ENCODE measurements at places on chromosomes 11 and 22.
A peak's percentile ranks its signal among the peaks of the same experiment; 100 is the strongest.

- DNase-seq, result no peak
These were observed 97.6 kb upstream of the B3GAT1 start for GRCh38 chr11:134509381-134510232.

DNA sequence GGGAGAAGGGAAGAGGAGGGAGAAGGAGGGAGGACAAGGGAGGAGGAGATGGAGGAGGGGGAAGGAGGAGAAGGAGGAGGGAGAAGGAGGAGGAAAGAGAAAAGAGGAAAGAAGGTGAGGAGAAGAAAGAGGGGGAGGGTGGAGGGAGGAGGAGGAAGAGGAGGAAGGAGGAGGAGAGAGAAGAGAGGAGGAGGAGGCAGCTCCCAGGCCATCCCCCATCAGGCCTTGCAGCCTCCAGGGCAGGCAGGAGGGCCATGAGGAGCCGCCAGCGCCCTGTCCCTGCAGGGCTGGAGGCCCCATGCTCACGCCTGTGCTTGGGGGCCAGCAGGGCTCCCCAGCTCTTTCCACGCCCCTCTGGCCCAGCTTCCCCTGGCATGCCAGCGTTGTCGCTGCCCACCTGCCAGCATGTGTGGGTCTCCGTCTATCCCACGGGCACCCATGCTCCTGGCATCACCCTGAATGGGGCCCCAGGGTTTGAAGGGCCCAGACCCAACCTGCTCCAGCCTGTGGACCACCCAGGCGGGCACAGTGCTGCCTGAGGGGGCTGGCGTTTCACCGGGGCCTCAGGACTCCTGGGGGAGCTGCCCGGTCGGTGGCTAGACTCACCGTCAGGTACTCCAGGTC, 5.2 kb downstream of the TSPAN32 start:
- DNase-seq, result no peak

- no peak for DNase-seq
These were observed 159.2 kb downstream of the MSANTD4 start for GRCh38 chr11:105862736-105863367.

GRCh38 chr11:12518606-12519385, 141.4 kb downstream of the PARVA start:
- no peak for DNase-seq

GRCh38 chr11:70156291-70157037, 46.6 kb upstream of the FADD start:
- DNase-seq, result no peak

DNA sequence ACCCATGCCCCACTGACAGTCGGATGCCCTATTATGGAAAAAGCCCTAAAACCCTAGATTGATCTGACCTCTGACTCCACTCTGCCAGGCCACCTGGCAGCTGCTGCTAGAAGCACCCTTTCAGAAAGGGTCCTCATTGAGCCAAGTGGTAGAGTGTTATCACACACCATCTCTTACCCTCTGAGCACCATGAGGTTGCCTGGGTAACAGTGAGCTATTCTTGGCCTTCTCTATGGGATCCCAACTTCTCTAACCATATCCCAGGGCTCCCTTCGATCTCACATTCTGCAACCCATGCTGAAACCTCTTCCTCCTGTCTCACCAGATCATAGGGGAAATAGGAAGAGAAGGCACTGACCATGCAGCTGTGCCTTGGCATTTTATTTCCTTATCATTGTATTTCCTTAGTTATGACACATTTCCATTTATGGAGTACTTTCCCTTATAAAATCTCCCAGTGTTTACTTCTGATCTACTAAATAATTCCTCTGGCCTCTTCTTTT, 52.7 kb downstream of the MPPED2 start:
- no peak for DNase-seq

DNA sequence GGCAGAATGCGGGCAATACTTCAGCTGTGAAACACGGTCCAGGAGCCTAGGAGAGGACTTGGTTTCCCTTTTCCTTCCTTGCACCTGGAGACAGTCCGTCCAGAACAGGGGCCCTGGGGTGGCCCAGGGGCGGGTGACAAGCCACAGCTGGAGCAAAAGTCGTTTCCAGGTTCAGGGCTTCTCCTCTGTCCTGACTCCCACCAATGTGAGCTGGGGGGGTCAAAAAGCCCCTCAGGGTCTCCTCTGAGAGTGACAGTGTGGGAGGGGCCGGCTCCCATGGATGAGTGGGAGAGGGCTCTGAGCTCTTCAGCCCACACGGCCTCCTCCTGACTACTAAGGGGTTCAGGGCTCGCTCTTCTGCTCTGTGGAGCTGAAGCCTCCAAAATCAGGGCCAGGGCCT, 20.1 kb upstream of the ARFGAP3 start:
- no peak for DNase-seq

- DNase-seq, result no peak
These were observed 59.6 kb upstream of the ADORA2A start for GRCh38 chr22:24367841-24368240.

- DNase-seq, result no peak
These were observed 48.6 kb downstream of the MORC2 start for GRCh38 chr22:30919973-30920372.

GRCh38 chr22:20238536-20238900, 29.6 kb downstream of the RTN4R start:
- DNase-seq, result no peak

DNA sequence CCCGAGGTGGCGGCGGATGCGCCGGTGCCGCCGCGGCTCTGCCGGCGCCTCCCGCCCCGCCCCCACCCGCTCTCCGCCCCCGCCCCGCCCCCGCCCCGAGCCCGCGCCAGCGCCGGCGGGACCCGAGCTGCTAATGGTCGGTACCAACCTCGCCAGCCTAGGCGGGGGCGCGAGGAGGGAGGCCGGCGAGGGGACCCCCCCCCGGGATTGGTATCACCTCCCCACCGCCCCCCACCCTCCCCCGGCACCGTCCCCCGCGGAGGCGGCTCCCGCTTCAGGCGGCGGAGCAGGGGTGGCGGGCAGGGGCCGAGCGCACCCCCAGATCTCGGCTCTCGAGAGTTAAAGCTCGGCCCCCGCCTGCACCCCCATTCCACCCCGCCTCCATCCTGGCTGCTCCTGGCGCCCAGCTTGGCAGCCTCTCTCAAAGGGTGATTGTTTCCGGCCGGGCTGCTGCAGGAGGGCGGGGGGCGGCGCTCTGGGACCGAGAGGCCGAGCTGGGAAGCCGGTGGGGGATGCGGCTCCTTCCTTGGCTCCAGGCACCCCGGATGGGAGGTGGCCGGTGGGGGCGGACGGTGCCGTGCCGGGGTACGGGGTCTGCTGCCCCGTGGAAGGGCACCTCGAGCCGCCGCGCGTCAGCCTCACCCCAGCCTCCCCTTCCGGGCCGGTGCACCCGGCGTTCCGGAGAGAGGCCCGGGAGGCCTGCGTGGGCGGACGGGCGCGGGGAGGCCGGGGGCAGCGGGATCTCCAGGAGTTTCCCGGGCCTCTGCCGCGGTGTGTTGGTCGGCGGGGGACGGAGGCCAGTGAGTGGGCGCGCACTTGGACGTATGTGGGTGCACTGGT, at the start of gene B3GAT1:
Gene B3GAT1 (minus strand): TSS at position 40 of the 840 bp plus-strand sequence. CDS start 24,583 bp downstream, outside the sequence.
- no peak for DNase-seq

DNA sequence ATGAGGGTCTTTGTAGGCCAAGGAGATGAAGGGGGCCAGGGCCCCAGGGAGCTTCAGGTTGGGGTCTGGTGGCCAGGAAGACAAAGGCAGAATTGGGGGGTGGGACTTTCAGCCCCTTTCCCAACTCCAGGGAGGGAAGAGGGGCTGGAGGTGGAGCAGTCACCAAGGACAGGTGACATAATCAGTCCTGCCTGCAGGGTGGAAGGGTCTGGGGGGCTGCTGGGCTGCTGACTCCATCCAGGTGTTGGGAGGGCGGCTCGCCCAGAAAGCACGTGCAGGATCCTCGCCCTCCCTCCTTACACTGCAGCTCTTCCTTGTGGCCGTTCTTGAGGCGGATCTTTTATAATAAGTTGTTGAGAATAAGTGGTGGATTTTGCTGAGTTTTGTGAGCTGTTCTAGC, 1491.1 kb downstream of the TBC1D22A start:
- no peak for DNase-seq

DNA sequence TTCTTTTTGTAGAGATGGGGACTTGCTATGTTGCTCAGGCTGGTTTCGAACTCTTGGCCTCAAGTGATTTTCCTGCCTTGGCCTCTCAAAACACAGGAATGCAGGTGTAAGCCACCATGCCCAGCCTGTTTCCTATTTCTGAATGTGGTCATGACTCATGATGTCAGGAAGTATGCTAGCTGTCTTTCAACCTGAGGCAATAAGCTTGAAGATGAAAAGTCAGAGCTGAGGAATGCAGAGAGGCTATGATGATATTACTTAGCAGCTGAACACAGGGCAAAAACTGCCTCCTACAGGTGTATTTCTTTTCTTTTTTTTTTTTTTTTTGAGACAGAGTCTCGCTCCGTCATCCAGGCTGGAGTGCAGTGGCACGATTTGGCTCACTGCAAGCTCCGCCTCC, 9.0 kb upstream of the NUCB2 start:
- no peak for DNase-seq

DNA sequence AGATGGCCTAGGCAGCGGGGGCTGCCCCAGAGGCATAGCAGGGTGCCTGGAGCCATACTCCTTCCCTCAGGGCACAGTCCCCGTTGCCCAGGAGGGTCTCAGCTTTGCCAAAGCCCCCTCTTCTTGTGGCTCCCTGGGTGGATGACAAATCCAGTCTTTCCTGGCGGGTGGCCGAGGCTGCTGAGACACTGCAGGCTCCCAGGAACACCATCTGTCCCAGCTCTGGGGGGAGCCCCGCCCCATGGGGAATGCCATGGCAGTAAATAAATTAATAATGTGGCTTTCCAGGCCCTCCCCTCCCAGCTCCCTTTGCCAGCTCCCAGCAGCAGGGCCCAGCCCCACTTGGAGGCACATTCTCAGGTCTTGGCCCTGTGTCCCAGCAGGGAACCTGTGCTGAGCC, 45.0 kb downstream of the PDE2A start:
- no peak for DNase-seq

DNA sequence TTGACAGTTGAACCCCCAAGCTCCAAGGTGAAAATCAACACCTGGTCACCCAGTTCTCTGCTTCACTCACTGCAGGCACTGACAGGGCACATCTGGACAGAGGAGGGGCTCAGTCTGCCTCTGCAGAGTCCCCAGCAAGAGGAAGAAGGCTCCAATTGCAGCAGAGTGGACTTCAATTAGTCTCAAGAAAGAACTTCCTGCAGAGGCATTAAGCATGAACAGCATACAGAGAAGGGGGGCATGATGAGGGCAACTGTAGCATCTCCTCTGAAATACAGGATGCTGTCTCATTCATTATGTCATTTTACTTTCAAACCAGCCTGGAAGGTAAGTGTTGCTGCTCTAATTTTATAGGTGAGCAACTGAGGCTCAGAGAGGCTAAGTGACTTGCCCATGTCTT, 11.1 kb downstream of the GDPD5 start:
- no peak for DNase-seq

GRCh38 chr11:1632053-1632714, 2.6 kb downstream of the KRTAP5-5 start:
- no peak for DNase-seq

- DNase-seq, result no peak
These were observed 7.6 kb downstream of the SLC39A13 start for GRCh38 chr11:47415949-47416472.

GRCh38 chr11:128914216-128915148, 23.3 kb downstream of the KCNJ5 start:
- DNase-seq, result no peak

- no peak for DNase-seq
These were observed 174.5 kb downstream of the EFCAB6 start for GRCh38 chr22:43637275-43638260.

DNA sequence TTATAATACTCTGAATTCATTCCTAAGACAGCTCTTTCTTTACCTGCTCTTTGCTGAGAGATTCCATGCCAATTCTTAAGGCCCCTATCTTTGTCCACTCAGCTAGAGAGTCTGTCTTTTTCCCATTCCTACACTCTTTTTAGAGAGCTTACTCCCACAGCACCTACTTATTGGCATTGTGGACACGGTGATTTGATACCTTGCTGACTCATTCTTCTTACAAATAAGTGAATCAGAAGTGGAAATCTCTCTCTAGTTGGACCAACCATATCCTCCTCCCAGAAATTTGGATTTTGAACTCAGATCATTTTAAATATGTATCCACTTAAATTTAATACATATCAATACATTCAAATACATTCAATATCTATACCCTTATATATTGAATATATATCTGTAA, 32.5 kb upstream of the OR6M1 start:
- DNase-seq, result no peak

GRCh38 chr22:17159504-17159951, 451 bp upstream of the HDHD5 start:
- peak; percentile 50 for DNase-seq

DNA sequence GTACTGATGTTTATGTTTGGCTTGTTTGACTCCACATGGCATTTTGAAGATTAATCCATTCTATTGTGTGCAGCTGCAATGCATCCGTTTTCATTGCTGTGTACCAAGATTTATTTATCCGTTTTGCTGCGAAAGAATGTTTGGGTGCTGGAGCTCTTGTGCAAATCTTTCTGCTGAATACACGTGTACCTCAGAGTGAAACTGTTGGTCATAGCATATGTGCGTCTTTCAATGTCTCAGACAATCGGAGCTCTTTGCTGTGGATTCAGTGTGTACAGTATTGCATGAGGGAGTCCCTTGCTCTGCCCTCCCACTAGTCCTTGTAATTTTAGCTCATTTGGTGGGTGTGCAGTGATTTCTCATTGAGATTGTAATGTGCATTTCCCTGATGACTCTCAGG, 545.4 kb downstream of the TBC1D22A start:
- DNase-seq, result no peak

GRCh38 chr22:49015459-49015858, 812.2 kb downstream of the BRD1 start:
- no peak for DNase-seq

DNA sequence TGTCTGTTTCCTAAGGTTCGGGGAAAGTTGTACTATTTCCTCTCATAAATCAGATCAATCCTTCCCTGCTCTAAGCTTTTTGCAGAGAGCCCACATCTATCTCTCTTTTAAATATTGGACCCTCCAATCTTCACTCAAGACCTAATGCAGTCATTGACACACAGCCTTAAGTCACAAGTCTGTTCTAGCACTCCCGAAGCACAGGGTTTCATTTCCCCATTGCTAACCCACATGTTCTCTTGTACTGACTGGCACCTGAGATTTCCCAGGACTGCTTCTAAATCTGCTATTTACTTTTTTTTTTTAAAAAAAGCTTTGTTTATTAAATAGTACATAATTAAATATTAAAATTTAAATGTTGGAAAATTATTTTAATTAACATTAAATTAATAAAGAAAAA, 674.7 kb downstream of the TBC1D22A start:
- DNase-seq, result no peak

DNA sequence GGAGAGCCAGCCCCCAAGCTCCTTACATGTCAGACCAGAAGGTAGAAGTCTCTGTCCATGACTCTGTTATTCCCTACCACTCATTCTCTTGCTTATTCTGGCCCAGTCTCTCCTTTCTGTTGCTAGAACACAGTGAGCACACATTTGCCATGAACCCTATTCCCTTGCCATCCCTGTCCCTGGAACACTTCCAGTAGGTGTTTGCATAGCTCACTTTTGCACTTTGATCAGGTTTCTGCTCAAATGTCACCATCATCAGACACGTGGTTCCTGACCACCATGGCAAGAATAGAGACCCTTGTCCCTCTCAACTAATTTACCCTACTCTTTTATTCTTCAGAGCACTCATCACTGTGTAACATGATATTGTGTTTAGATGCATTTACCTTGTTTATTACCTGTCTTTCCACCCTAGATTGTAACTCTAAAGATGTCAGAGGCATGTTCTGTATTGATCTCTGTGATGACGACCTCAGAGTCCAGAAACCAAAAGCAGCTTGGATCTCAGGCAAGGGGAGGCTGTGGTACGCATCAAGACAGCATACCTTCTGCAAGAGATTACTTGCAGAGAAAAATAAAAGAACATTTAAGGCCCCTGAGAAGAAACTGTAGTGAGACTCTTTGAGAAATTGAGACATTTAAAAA, 606.4 kb downstream of the OPCML start:
- DNase-seq, result no peak
